Urinary bladder (tissue), 4 donors: ENCODE measurements at places on chromosomes 12 and 14. TPM values are rescaled to one million over a fixed set of nuclear protein-coding genes. Genes with fewer than 3 reads are reported as not detected.

EEA1 gene
- 53.7 TPM for total RNA-seq

DNA sequence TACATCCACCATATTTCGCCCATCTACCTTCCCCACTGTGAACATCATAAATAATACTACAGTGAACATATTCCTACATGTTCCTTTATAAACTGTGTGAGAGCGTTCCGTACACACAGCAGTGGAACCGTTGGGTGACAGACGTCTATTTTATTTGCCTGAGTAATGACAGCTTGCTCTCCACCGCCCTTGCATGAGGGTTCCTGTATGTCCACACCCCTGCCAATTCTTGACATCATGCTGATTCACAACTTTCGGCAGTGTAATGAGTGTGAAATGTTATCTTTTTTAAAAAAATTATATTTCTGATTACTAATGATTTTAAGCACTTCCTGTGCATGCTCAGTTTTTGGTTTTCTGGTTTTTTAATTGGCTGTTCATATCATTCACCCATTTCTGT lies 4.3 kb upstream of the RAD52 start:
- DNase-seq, result no peak

DNA sequence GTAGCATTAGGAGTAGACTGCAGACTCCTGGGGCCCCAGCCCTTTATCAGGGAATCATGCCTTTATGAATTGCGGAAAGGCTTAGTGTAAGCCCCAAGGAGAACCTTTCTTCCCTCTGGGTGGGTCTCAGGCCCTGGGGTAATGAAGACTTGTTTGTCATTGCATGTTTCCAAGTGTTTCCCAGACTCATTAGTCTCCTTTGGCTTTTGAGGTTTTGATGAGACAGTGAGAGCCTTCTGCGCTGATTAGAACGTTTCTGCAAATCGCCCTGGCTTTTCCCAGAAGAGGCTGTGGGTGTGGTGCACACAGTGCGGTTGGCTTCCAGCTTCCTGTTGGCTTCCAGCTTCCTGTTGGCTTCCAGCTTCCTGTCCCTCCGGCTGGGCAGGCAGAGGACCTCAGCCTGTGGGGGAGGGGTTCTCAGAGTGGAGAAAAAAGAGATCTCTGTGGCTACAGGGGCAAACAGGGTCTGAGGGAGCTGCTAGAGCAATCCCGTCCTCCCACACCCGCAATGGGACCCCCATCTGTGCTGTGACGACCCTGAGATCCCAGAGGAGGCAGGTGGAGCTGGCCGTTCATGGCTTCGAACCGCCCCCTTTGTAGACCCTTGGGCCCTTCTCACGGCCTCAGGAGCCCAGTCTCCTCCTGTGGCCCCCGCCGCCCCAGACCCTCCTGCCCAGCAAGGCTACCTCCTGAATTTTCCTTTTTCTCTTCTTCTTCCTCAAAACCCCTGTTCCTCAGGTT lies 42.1 kb downstream of the GPR68 start:
- DNase-seq, result no peak

- no peak for DNase-seq
Measured at GRCh38 chr14:104133496-104133895, 4.9 kb upstream of the KIF26A start.

- DNase-seq, result no peak
Measured at GRCh38 chr14:58291646-58292045, 6.7 kb upstream of the ARID4A start.
